ENCODE measurements at places on chromosomes 4 and X.

GRCh38 chr4:184427687-184428086 is 46.7 kb downstream of the IRF2 start:
- no peak for DNase-seq

GRCh38 chr4:109079201-109079600 is 223.3 kb downstream of the COL25A1 start:
- DNase-seq, result no peak

DNA sequence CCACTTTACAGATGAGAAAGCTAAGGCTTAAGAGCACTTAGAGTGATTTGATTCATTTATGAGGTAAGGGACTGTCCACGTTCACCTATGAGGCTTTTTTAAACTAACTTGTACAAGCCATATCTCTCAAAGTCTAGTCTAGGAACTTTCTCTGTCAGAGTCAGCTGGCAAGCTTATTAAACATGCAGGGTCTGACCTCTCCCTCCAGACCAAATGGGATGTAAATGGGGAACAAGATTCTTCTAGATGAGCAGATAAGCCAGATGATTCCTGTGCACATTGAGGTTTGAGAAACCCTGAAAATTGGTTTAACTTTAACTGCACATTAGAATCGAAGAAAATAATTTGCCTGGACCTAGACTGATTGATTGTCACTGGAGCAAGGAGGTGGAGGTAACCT is 160.0 kb upstream of the SPRY1 start:
- no peak for DNase-seq

DNA sequence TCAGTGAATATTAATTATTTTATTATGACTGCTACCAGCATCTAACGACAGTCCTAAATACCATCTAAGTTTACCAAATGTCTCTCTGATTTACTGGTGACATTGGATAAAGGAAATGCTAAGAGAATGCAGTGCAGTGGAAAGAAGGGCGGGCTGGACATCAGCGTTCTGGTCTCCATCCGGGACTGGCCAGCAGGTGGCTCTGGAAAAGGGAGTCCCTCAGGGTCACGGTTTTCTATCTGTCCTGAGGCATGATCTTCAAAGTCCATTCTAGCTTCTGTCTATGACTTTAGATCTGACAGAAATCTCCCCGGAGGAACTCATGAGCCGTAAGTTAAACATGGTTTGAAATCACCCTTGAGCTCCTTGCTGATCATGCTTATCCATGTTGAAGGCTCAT is 3.3 kb downstream of the TRIM2 start:
- DNase-seq, result no peak

Data from effector memory CD4-positive, alpha-beta T cell (primary cell).